ENCODE measurements at places on chromosomes 11 and 22.

DNA sequence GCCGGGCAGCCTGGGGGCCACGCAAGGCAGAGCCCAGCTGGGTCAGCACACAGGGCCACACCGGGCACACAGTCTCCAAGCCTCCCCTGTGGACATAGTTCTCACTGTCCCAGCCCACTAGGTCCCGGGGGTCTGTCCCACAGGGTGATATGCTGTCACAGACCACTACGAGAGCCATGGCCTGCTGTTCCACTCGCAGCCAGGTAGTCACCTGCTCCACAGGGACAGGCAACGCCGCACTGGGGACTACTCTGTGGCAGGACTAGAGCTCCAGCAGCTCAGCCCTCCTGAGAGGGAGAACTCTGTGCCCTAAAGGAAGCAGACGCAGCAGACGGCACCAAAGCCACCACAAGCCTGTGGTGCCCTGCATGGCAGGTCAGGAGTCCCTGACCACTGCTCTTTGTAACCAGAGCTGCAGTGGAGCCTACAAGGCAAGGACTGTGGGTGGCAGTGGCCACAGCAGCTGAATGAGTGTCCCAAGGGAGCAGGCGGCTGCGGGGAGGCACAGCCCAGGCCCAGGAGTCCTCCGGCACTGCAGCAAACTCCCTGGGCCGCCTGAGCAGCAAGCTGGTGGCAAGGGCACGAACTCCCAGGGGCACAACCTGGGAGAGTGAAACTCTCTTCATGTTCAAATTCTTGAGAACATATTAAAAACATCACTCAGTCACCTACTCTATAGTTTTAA lies 171.2 kb upstream of the GRK3 start:
- H3K4me3 ChIP-seq: no peak overlapping the region
- no peaks in the 10 kb centered on the region for H3K36me3 ChIP-seq
- H3K27me3 ChIP-seq: no peaks in the 10 kb centered on the region
- H3K27ac ChIP-seq: no peak overlapping the region
- H3K4me1 ChIP-seq: peaks cover 46% of the 10 kb centered on the region
- DNase-seq: no peak

GRCh38 chr11:108498816-108499408 lies 728 bp upstream of the POGLUT3 start:
- H3K36me3 ChIP-seq: peaks cover 4% of the 10 kb centered on the region
- peak overlapping the region; percentile 84 for H3K4me3 ChIP-seq
- no peak for DNase-seq
- peaks cover 15% of the 10 kb centered on the region for H3K4me1 ChIP-seq

DNA sequence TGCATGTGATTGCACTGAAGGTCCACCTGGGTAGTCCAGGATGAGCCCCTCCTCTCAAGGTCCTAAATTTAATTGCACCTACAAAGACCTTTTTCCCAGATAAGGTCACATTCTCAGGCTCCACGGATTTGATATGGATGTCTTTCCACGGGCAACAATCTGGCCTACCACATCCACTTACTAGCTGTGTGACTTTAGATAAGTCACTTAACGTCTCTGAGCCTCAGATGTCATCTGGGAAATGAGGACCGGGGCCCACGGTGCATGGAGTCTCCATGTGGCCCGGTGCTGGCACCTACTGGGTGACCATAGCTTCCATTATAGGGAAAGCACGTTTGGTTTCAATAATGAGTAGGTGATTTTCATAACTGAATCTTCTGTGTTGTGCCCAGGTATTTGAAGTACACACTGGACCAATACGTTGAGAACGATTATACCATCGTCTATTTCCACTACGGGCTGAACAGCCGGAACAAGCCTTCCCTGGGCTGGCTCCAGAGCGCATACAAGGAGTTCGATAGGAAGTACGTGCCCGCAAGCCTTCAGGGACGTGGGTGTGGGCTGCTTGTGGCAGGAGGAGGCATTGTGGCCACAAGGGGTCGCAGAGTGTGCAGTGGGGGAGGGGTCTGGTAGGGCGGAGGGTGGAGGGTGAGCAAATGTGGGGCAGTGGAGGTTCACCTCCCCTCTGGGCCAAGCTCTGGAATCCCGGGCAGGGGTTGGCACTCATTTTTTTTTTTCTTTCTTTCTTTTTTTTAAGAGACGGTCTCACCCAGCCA lies 55.7 kb downstream of the ARHGAP8 start:
- H3K36me3 ChIP-seq: no peaks in the 10 kb centered on the region
- no peak for DNase-seq
- H3K4me3 ChIP-seq: no peak overlapping the region
- H3K27me3 ChIP-seq: peaks cover 15% of the 10 kb centered on the region

DNA sequence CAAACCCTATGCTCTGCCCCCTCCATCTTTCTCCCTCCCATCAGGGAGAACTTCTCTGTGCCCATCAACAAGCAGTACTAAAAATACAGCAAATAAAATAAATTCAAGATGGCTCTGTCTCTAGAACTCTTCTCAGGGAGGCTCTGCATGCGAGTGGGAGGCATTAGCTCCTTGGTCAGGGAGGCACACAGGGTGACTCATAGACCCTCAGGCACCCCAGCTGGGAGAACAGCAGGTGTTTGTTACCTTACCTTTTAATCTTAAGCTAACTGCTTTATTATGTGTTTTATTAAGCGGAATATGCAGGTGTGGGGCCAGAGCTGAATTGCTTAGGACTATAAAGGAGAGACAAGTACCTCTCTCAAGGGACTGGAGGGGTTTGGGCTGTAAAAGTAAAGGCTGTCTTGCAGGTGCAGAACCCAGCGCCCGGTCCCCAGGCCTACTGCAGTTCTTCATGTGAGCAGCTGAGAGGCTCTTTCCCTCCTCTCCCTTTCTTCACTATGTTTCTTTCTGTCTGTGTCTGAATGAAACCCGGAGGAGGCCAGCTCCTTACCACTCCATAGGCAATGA lies 20.8 kb downstream of the CSNK2A3 start:
- H3K36me3 ChIP-seq: no peaks in the 10 kb centered on the region
- no peak overlapping the region for H3K4me3 ChIP-seq
- H3K27ac ChIP-seq: no peak overlapping the region

DNA sequence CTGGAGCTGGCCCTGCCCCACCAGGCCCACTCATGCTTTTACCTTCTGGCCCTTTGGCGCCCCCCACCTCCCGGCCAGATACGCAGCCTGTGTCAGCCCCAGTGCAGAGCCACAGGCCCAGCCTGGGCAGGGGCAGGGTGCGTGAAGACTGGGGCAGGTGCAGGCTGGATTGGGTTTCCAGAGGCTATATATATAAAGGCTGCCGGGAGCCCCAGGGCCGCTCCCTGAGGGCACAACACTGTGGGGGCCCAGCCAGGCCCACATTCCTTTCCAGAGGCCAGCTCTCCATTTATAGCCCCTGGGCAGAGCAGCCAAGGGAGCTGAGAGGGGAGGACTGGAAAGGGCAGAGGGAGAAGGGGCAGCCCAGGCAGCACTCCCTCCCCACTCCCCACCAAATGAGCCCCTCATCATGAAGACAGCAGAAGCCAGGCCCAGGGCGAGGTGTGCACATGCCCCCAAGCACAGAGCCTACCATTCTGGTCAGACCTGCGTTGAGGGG lies 5.0 kb upstream of the MYOD1 start:
- no peak overlapping the region for H3K4me3 ChIP-seq
- DNase-seq: no peak
- no peaks in the 10 kb centered on the region for H3K4me1 ChIP-seq
- no peak overlapping the region for H3K27ac ChIP-seq

GRCh38 chr11:121563003-121563402 lies 110.2 kb upstream of the SORL1-AS1 start:
- DNase-seq: no peak
- no peaks in the 10 kb centered on the region for H3K27me3 ChIP-seq
- peaks cover 82% of the 10 kb centered on the region for H3K36me3 ChIP-seq
- H3K4me1 ChIP-seq: peaks cover 8% of the 10 kb centered on the region

GRCh38 chr11:71545405-71545966 lies 2.7 kb upstream of the KRTAP5-9 start:
- H3K36me3 ChIP-seq: no peaks in the 10 kb centered on the region
- no peak overlapping the region for H3K27ac ChIP-seq
- peaks cover 19% of the 10 kb centered on the region for H3K27me3 ChIP-seq
- no peak overlapping the region for H3K4me3 ChIP-seq
- peaks cover 22% of the 10 kb centered on the region for H3K4me1 ChIP-seq
- DNase-seq: no peak

- no peak overlapping the region for H3K27ac ChIP-seq
- DNase-seq: no peak
These were observed 134.1 kb downstream of the UVRAG start for GRCh38 chr11:75949023-75949672.

DNA sequence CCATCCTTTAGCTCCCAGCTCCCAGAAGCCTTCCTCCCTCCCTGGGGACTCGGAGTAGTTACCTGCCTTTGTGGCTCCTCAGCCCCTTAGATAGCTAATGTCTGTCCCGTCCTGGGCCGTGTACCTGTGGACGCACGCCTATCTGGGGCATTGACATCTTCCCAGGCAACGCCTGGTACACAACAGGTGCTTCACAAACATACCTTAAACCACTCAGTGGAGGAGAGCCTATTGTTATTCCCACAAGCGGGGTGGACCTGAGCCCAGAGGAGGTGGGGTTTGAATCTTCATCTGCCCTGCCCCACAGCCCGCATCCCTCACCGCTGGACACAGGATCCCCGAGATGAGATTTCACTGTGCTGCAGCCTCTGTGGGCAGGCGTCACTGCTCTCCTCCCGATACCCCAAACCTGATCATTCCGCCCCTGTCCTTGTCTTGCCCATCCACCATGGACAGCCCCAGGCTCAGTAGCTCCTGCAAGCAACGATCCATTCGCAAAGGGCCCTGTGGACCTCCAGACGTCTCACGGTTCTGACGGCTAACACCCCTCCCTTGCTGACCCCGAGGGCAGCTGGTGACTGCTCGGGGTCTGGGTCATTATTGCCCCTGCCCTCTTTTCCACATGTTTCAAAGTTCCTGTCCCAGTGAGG lies 73.8 kb upstream of the SHISAL1 start:
- DNase-seq: no peak
- H3K27me3 ChIP-seq: peaks cover 30% of the 10 kb centered on the region
- H3K4me1 ChIP-seq: no peaks in the 10 kb centered on the region

DNA sequence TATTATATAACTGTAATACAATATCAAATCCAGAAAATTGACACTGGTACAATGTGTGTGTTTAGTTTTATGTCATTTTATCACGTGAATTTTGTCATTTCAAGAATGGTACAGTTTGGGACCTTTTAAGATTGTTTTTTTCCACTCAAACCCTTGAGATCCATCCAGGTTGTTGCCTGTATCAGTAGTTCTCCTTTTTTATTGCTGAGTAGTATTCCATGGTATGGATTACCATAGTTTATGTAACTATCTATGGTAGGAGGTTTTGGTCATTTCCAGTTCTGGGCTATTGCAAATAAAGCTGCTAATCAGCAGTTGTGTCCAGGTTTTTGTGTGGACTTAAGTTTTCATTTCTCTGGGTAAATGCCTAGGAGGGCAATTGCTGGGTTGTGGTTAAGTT lies 25.1 kb downstream of the EED start:
- peaks cover 18% of the 10 kb centered on the region for H3K4me1 ChIP-seq
- peaks cover 73% of the 10 kb centered on the region for H3K36me3 ChIP-seq
- no peak for DNase-seq
- no peaks in the 10 kb centered on the region for H3K27me3 ChIP-seq
- H3K4me3 ChIP-seq: no peak overlapping the region

Measured in activated B cell treated with CpG ODN at 0.5 μM for 24 hours (primary cell).